Stimulated activated CD4-positive, alpha-beta T cell treated with anti-CD3 and anti-CD28 coated beads, TNF-alpha, amount 100 ng/mL, for 1 hour (primary cell): ENCODE measurements at places on chromosomes 4 and X.

GRCh38 chrX:38800981-38801845 lies at the start of gene MID1IP1:
Gene MID1IP1 (plus strand): TSS chrX:38801459. CDS start chrX:38804947, 3,488 bp downstream.
- DNase-seq = no peak

DNA sequence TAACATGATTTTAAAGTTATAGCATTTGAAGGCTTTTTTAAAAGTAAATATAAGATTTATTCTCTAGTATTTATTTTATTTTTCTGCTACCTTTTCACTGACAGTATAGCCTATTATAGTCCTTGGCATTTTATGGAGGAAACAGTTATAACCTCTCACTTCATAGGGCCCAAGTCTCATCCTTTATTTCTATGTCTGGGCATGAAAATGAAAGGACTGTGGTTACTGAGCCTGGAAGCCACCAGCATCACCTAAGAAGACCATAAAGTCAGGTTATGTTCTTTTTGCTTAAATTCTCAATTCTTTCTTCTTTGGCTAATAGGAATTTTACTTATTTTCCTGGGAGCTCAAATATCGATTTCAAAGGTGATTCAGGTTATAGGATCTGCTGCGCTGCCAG lies 494.7 kb upstream of the TECRL start:
- no peak for DNase-seq

DNA sequence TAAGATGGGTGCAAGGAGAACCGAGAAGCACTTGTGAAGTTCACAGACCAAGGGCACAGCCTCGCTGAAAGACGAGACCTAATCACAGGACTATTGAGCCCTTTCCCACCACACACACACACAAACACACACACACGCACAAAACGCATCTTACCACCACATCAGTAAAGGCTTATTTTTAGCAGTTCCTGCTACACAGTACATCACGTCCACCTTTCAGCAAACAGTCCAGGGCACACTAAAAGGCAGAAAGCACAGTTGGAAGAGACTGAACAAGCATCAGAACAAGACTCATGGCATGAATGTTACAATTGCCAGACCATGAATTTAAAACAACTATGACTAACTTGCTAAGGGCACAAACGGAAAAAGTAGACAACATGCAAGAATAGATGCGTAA lies 83.6 kb upstream of the MAPK10 start:
- DNase-seq = no peak

DNA sequence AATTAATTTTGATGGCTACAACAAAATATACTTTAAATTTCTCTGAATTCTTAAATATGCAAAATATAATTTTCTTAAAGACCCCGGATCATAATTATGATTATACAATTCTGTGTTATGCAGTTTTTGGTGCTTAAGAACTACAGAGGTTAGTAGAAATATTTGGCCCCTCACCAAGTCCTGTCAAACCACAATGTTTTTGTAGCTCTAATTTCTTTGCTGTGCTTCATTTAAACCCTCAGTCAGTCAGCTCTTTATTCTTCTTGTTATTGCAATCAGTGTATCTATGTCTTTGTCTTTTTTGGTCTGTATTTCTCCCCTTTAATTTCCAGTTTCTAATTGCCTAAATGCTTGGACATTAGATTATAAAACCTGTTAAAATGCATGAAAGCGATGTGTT lies 186.1 kb downstream of the CAMK2D start:
- no peak for DNase-seq

- no peak for DNase-seq
Observed at GRCh38 chr4:82260632-82261031, 113.2 kb downstream of the HNRNPD start.

DNA sequence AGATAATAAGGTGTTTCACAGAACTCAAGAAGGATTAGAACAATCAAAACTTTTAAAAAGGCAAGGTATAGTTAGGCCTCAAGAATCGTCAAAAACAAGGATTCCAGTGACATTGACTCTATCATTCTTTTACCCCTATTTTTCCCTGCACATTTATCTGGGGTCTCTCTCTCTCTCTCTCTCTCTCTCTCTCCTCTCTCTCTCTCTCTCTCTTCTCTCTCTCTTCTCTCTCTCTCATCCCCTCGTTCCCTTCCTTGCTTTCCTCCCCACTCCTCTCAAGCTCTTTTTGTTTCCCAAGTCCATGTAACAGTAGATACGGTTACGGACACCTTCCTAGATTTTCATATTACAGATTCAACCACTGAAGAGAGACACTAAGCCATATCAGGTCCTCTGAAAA lies 3.2 kb upstream of the TMLHE start:
- no peak for DNase-seq

DNA sequence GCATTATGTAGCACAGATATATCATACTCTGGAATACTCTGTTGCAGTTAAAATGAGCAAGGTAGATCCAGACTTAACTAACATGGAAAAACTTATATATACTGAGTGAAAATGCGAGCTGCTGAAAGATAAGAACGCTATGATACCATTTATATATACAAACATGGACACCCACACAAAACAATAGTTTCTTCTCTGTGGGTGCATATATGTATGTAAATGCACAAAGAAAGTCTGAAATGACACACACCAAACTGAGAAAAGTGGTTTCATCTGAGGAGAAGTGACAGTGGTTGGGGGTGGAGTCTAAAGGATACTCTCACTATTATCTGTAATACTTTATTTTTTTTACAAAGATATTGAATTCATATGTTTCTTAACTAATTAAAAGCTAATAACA lies 12.2 kb upstream of the FGF2 start:
- DNase-seq = no peak

DNA sequence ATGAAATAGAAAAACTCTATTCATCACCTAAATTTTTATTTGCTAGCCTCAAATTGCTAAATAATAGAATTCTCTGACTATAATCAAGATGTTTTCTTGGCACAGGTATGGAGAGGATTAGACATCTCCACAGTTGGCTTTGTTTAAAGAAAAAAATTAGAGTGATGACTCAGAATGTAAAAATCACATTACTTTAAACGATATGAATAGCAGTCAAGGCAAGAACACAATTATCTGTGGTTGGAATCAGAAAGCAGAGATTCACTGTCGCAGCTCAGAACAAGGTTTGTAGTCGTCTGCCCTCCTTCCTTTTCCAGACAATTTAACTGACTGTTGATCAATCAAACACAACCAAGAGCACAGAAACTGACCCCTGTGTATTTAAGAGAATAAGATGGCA lies 32.2 kb upstream of the CCKAR start:
- no peak for DNase-seq
